ENCODE measurements at places on chromosomes 16 and 17.

GRCh38 chr16:48790151-48790550 is 180.2 kb upstream of the N4BP1 start:
- no peak for DNase-seq

GRCh38 chr17:58401287-58401686 is 16.0 kb downstream of the RNF43 start:
- no peak for DNase-seq

DNA sequence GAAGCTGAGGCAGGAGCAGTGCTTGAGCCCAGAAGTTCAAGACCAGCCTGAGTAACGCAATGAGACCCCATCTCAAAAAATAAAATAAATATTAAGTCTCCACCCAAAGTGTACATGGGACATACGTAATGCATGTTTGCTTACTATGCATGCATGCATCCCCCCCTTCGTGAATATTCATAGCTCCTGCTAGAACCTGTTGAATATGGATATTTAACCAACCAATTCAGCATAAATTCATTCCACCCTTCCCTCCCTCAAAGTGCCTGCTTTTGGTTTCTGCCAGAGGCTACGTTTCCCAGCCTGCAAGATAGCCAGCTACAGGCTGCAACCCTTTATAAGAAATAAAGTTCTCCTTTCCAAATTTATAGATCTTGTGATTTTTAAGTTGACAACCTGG is 12.9 kb upstream of the PSMD7 start:
- no peak for DNase-seq

- DNase-seq = peak; percentile 98
Observed at GRCh38 chr17:62819511-62820221, 11.6 kb upstream of the MARCHF10 start.

DNA sequence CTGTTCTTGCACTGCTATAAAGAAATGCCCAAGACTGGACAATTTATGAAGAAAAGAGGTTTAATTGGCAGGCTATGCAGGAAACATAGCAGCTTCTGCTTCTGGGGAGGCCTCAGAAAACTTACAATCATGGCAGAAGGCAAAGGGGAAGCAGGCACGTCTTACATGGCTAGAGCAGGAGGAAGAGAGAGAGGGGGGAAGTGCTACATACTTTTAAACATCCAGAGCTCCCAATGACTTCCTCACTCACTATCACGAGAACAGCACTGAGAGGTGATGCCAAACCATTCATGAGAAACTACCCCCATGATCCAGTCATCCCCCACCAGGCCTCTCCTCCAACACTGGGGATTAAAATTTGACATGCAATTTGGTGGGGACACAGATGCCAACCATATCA is 13.3 kb downstream of the WFIKKN2 start:
- DNase-seq = no peak

- DNase-seq = no peak
Observed at GRCh38 chr17:19238167-19238505, 970 bp downstream of the EPN2 start.

DNA sequence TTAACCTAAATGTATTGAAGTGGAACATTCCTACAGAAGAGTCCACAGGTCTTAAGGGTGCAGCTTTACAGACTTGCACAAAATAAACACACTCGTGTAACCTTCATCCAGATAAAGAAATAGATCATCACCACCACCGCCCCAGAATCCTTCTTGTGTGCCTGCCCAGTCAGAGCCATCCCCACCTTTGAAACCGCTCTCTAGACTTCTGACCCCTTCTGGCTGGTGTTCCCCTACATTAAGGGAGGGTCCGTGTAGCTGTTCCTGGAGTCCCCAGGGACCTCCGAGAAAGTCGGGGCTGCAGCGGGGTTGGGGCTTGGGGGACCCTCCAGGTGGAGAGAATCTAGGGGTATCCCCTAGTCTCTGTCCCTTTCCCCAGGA is 9.4 kb downstream of the TBX4 start:
- DNase-seq = no peak

- DNase-seq = no peak
Observed at GRCh38 chr16:48497932-48498768, 111.8 kb downstream of the N4BP1 start.

- DNase-seq = no peak
Observed at GRCh38 chr16:89863741-89864526, 9.5 kb upstream of the TCF25 start.

- DNase-seq = no peak
Observed at GRCh38 chr17:60604686-60605334, 4.8 kb downstream of the PPM1D start.

DNA sequence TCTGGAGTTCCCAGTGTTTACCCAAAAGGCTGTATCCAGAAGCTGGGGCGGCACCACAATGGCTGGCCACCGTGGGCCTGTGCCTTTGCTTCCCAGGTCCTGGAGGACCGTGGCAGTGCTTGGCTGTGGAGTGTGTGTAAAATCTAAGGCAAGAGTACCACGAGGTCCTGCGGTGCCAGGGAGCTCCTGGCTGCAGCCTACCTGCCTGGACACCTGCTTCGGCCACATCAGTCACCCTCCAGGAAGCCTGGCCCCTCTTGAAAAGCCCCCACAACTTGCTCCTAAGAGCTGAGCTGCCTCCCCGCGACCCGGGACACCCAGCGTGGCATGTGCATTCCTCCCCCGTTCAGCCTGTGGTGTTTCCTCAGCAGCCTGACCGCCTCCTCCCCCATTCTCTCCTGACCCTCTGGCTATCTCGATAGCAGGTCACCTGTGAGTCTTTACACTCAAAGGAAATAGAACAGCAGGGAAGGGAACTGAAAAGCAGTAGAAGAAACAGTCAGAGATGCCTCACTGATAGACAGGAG is 7.9 kb downstream of the TIMM22 start:
- no peak for DNase-seq

DNA sequence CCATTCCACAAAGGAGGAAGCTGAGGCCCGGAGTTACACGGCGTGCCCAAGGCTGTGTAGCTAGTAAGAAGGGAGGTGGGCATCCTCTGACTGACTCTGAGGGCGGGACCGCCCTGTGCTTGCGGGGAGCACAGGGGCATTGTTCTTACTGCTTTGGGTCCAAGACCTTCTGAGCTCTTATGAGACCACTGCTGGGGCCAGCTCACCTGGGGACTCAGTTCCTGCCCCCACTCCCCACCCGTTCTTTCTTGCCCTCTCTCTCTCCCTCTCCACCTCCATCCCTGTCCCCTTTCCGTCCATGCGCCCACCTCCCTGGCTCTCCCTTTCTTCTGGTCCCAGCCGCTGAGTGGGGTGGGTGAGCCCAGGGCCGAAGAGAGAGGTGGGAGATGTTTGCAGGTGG is 19.6 kb downstream of the CCR7 start:
- DNase-seq = no peak

GRCh38 chr16:78919852-78920251 is 680.7 kb downstream of the MAF start:
- DNase-seq = no peak

DNA sequence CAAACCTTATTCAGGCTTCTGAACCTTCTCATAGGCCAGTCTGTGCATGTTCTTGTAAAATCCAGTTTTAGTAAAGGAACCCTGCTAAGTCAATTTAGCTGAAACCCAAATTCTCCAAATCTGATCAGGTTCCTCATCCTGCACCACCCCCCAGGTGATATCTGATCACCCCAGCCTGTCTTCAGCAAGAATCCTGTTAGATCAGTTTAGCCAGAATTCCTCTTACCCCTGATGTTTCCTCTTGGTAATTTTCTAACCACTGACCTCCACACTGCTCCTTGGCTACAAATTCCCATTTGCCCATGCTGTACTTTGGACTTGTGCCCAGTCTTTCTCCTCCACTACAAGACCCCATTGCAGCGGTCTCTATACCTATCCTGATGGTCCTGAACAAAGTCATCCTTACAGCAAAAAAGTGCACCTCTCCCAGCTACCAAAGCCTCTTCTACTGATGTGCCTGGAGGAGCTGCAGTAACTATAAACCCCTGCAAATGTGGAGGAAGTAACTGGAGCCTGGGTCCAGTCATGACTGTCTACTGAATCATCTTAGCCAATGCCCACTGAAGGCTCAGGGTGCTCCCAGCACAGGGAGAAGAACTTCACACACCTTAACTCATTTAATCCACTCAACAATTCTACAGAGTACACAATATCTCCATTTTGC is 23.8 kb downstream of the TEX14 start:
- DNase-seq = no peak

DNA sequence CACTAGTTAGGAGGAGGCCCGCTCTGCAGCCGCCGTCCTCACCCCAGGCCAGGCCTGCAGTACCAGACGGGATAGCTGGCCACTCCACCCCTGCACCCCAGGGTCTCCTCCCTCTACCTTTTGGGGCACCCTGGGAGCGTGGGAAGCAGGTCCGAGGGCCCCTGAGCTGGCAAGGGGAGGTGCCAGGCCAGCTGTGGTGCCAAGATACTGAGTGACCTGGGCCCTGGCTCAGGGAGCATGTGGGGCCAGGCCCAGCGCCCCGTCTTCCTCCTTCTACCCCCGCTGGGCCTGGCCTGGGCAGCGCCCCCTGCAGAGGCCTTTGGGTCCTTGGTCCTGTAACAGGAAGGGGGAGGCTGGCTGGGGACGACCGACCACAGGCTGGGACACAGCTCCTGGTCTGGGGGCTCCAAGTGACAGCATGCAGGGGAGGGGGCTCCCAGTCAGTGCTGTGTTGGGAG is 13.0 kb downstream of the PAM16 start:
- DNase-seq = no peak
